ENCODE measurements at places on chromosomes 16 and 17. TPM values are rescaled to one million over a fixed set of nuclear protein-coding genes. Genes with fewer than 3 reads are reported as not detected.

DNA sequence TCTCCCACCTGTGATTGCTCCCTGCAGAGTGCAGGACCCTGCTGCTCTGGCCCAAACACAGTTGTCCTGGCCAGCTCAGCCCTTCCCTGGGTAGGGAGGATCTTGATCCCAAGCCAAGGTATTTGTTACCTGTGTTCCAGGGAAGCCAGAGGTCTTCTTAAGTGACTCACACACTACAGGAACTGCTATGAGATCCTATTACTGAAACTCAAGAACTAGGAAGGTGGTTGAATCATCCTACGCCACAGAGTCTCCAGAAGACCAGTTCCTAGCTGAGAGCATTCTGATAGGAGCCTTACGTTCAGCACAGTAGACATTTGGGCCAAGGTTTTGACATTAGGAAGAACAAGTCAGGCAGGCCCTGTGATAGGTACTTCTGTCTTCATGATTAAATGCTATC lies 12.0 kb downstream of the CHST6 start:
- ATAC-seq: peak; percentile 91

DNA sequence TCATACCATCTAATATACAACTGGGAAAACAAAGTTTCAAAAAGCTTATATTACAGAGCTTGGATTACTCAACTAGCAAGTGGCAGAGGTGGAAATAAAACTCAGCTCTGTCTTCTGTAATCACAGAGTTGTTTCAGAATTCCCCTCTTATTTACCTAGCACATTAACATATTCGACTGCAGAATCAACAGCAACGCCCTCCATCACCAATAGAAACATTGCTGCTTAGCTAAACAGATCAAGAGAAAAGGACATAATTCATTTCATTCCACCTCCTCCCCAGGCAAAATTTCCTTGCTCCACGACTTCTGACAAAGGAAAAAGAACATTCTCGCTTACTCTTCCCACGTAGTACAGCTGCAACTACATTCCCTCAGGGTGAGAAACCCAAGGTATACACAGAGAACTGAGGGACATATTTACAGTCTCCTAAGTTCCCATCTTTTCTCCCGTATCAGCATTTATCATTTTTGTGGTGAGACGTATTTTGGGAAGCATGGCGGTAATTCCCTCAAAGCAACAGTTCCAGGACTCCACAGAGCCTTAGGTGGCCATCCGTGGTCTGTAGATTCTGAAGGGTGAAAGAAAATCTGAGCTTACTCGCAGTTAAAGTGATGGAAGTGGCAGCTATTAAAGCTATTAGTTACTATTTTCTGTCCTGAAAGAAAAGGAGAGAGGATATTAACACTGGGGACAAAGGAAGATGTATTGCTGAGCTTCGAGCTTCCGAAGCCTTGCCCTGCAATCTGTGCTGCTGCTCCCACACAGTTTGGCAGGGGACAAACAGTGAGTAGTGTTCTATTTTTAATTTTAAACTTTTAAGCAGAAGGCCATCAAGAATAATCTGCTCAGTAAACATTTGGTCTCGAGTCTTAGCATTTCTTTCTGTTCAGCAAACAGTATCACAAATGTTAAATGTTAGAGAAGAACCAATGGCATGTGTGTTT lies 1296.2 kb downstream of the CDH8 start:
- ATAC-seq: no peak

- ATAC-seq: no peak
Observed at GRCh38 chr16:65119901-65120401, 1.9 kb downstream of the CDH11 start.

DNA sequence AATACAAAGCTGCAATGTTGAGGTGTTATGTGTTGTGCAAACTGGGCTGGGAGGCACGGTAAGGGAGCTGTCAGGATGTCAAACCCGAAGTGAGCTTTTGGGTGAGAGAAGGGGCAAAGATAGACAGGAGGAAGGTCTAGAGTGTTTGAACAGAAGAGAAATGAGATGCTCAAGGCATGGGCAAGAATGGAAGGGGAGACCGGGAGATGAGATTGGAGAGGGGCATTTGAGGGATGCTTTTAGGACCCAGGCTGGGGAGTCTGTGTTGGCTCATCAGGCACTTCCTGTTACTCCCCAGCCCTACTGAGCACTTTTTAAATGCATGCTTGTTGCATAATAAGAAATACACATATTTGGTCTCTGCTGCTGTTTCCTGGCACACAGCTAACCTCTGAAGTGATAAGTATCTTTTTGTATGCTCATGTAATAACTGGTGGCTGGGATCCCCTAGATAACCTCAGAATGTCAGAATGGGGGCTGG lies 13.7 kb downstream of the UNC45B start:
- no peak for ATAC-seq

- ATAC-seq: no peak
Observed at GRCh38 chr17:76077584-76078110, 1.3 kb upstream of the ZACN start.

DNA sequence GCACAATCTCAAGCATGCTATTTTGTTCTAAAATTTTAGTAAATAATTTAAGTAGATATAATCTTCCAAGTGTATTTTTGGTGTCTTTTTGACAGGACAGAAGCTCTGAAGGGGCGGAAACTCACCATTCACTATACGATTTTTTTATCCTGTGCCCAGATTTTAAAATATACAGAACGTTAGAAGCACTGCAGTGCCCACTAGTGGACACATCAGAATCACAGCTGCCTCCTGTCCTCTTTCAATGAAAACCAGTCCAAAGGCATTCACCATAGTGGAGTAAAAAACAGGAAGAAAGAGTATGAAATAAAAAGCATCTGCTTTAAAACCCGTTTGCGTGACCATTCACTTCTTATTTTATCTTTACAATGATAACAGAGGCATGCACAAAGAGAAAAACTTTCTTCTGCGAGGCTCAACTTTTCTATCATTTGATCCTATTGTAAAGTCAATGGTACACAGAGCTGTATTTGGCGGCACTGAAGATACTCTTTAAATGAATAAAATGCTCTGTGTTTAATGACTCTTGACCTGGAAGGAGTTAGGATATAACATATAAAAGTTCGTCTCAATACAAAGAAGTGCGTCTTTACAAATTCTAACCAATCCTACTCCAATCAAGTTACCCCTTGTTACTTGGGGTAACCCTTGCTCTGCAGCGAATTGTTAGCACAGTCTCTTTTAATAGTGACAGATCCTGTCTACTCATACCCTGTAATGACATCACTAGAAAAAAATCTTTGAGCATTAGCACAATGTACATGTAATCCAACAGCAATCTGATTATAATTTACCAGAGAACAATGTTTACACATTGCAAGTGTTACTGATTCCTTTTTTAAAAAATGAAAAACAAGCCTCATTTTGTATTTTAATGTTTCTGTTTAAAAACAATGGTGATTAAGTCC lies 339.8 kb upstream of the PSMD7 start:
- ATAC-seq: peak; percentile 59

- ATAC-seq: no peak
Observed at GRCh38 chr16:75293772-75294171, 42.3 kb upstream of the BCAR1 start.

GRCh38 chr17:51745993-51746392 lies 412.5 kb downstream of the CA10 start:
- no peak for ATAC-seq

- peak; percentile 35 for ATAC-seq
Observed at GRCh38 chr17:74552037-74552436, 6.1 kb upstream of the CD300C start.

DNA sequence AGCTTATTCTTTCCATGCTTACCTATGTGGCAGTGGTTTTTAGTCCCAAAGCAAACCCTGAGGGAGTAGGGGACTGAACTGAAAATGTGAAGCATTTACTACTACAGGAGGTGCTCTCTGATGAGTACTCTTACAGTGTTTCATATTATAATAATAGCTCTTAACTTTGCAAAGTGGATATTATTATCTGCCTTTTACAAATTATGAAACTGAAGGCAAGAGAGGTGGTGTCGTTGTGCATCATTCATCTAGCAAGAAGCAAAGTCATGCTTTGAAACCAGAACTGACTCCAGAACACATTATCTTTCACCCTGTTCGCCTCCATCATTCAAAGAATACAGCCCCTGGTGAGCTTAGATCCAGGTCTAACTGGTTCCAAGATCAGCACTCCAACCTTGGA lies 8.2 kb upstream of the KCNH6 start:
- no peak for ATAC-seq

- no peak for ATAC-seq
Observed at GRCh38 chr17:56943505-56944125, 17.2 kb downstream of the COIL start.

DNA sequence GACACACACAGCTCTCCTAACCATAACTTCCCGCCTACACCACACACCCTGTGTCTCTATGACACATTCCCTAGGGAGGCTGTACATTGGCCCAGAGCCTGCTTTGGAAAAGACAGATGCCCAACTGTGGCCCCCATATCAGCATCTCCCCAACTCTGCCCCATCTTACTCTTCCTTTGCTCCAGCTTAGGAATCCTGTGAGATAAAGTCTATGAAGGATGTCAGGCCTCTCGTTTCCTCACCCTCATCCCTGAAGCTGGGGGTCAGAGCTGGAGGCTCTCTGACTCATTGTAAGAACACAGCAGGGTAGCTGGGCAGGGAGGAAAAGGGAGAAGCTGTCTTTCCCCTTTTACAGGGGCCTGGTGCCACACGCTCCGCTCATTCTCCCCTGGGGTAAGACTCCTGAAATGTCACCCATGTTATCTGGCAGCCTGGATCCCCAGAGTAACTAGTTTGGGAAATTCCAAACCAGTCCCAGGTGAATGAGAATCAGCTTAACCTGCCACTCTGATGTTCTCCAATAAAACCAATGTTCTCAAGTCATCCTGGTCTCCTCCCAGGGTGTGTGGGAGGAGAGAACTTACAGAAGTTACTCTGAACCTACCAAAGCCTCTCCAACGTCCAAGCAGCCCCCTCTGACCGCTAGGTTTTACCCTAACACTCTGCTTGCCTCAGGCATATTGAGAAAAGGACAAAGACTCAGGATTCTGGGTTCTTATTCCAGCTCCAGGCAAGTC lies 2.8 kb downstream of the RAPGEFL1 start:
- peak; percentile 14 for ATAC-seq

DNA sequence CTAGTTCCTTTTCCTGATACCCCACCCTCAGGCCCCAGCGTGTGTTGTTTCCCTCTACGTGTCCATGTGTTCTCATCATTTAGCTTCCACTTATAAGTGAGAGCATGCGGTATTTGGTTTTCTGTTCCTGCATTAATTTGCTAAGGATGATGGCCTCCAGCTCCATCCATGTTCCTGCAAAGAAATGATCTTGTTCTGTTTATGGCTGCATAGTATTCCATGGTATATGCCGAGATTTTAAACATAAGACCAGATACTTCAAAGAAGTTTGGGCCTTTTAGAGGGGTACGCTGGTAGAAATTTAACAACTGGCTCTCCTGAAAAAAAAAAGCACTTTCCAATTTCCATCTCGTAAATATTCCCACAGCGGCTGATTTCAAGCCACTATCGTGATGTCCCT lies 59.8 kb downstream of the IRF8 start:
- ATAC-seq: no peak

DNA sequence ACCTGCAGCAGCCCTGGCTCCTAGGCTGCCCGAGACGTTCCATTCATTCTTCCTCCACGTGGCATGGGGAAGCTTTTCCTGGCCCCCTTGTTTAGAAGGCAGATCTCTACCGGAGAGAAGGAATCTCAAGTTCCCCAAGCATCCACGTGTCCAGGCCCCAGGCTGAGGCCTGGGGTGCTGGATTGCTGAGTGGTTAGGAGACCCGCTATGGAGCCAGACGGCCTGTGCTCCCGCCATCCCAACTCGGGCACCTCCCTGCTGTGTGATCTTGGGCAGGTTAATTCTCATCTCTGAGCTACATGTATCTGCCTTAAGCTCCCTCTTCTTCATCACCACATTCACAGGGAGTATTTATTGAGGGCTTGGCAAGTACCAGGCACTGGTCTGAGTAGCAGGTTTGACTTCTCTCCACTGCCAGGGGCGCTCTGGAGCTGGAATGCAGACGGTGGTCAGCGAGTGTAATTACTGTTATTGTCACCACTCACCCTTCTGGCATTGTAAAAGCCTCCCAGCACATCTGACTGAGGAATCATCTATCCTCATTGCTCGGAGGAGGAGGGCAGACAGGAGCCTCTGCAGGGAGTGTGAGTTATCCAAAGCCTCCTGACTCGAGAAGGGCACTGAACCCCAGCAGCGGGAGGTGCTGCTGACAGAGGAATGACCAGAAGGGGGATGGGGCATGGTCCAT lies 1.1 kb upstream of the ADGRG1 start:
- ATAC-seq: no peak

DNA sequence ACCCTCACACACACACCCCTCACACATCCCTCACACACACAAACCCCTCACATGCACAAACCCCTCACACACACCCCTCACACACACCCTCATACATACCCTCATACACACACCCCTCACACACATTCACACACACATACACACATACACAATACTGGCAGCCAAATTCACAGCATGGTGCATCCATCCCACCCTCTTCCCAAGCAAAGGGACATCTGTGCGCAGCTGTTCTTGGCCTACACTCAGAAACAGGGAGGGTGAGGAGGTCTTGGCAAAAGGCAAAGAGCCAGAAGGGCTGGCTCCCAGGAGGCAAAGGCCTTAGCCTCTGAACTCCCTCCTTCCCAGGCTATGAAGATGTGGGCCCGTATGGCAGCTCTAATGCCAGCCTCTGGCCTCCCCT lies 23.4 kb downstream of the C17orf67 start:
- no peak for ATAC-seq

GRCh38 chr17:6070430-6070912 lies 292 bp downstream of the WSCD1 start:
- ATAC-seq: no peak

DNA sequence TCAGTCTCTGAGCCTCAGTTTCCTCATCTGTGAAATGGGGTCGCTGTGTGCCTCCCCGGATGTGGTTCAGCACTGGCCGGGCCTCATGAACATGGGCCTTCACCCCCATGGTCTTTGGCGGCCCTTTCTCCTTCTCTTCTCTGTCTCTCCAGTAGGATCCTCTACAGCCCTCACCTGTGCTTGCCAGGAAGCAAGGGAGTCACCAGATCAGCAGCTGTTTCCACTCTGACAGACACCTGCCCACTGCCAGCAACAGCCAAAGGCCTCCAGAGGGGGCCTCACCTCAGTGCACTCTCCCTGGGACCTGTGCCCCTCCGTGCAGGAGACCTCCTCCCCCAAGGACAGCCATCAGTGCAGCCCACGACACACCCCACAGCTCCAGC lies 89.4 kb downstream of the C16orf78 start:
- ATAC-seq: no peak

- no peak for ATAC-seq
Observed at GRCh38 chr17:72938482-72938881, 154.0 kb downstream of the SLC39A11 start.

KRT36 gene
- not detected for total RNA-seq

MYH2 gene
- 0.56 TPM for total RNA-seq

KRTAP17-1 gene
- not detected for total RNA-seq

KIF19 gene
- 0.16 TPM for total RNA-seq

PNMT gene
- total RNA-seq: 1.1 TPM

PABPN1L gene
- total RNA-seq: not detected

CMTM1 gene
- 0.60 TPM for total RNA-seq

P2RX5 gene
- 0.72 TPM for total RNA-seq
